ENCODE measurements at places on chromosomes 12 and 14.

GRCh38 chr12:65188179-65188701 lies 18.9 kb downstream of the LEMD3 start:
- DNase-seq = no peak

- DNase-seq = no peak
These were observed 659.8 kb downstream of the DIO2 start for GRCh38 chr14:79551523-79551922.

- no peak for DNase-seq
These were observed 130.7 kb downstream of the OTOGL start for GRCh38 chr12:80230068-80230467.

DNA sequence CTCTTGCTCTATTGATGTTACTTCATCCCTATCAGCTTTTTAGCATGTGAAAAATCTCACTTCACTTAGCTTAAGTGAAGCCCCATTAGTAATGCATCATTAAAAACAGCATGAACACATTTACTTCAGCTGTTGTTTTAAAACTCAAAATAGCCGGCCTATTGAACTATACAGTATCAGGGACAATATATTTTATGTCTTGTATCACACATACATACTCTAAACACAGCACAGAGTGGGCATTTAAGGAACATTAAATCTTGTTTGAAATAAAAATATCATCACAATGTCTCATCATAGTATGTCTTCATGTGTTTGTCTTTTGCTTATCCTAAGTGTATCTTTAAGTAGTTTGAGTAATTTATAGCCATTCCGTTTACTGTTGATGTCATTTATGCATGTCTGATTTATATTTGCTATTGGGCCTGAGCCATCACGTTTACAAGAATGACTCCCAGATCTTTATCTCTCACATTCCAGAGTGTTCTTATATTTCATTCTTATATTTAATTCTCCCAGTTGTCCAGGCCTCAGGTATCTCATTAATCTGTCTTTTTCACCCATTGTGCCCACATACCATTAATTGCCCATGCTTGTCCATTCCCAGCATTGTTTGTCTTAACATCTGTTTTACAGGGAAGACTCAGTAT lies 57.5 kb downstream of the ARHGAP5 start:
- no peak for DNase-seq

GRCh38 chr12:27818401-27818918 lies 38.4 kb upstream of the MANSC4 start:
- DNase-seq = no peak

DNA sequence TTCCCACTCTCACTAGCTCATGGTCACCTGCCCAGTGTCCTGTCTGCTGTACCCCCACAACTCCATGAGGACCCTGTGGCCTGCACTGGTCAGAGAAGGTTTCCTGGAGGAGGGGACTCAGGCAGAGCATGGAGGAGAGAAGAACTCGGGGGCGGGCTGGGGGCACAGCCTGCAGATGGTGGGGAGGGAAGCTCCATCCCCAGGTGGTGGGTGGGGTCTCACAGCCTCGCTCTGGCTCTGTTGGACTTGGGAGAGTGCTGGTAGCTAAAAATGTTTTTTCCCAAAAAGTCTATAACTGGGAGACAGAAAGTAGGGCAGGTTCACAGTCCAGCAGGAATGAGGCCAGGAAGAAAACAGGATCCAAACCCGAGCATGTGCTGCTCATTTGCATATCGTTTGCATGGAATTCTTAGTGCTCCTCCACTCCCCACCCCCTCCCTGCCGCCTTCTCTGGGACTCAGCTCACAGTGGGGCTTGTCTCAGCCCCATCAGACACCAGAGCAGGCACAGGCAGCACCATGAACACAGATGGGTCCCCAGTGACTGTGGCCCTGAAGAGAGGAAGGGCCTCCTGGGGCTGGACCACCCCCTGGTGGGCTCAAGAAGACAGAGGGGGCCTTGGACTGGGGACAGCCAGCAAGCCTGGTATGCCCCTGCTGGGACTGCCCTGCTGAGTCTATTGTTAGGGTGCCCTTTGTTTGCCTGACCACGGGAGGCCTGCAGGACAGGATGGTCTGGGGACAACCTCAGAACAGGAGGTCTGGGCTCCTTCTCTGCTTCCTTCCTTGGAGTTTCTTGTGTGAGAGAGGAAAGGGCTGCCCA lies 67.0 kb upstream of the SFSWAP start:
- DNase-seq = no peak

GRCh38 chr12:31647086-31647491 lies 12.4 kb upstream of the ETFBKMT start:
- no peak for DNase-seq

GRCh38 chr12:6106218-6106617 lies 18.3 kb downstream of the VWF start:
- DNase-seq = no peak

DNA sequence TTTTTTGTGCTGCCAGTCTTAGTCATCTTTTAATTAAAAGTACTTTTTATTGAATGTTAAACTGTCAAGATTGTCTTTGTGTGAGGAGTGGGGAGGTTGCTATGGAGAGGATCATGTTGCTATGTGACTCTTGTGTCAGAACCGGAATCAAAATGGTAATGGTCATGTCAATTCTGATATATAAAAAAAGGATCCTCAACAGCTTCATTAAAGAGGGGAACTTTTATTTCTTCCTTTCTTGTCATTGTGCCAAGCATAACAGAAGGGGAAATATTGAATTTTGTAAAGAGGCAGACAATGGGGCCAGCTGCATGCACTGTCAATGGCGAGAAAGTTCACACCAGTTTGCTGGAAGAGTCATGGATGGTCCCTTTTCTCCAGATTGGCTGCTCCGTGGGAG lies 564.8 kb downstream of the VRK1 start:
- DNase-seq = no peak

DNA sequence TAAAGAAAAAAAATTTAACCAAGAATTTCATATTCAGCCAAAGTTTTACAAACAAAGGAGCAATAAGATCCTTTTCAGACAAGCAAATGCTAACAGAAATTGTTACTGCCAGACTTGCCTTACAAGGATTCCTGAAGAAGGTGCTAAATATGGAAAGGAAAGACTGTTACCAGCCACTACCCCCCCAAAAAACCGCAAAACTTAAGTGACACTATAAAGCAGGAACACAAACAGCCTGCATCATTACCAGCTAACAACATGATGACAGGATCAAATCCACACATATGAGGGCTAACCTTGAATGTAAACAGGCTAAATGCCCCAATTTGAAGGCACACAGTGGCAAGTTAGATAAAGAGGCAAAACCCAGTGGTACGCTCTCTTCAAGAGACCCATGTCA lies 55.7 kb downstream of the APOBEC1 start:
- DNase-seq = no peak

All from thoracic aorta (tissue), 2 donors.